CD4-positive, alpha-beta T cell treated with Interleukin-15 for 1 hour (primary cell): ENCODE measurements at places on chromosomes 12 and 14.

DNA sequence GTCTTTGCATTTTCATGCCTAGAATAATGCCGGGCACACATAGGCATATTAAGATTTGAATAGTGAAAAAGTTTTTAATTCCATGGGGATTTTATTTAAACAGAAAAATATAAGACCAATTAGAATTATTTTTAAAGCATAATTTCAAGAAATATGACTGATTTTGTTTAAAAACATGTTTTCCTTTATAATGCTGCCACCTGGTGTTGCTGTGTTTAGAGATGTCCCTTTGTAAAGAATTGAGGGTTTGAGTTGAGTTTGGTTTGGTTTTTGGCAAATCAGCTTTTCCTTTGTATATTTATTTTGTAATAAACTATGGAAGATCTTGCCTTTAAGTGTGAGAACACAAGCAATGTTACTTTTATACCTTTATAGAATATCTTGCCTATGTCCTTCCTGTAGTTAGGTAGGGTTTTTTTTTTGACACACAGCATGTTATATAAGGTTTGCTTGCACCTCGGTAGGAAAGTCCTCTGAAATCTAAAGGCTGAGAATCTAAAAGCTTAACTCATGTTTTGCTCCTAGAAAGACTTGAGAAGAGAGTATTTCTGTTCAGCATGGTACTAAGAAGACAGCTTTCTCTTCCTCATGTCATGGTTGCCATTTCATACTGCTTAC is 31.4 kb upstream of the SNAPC1 start:
- DNase-seq: no peak

GRCh38 chr12:51694146-51694545 is 103.1 kb downstream of the SCN8A start:
- no peak for DNase-seq

DNA sequence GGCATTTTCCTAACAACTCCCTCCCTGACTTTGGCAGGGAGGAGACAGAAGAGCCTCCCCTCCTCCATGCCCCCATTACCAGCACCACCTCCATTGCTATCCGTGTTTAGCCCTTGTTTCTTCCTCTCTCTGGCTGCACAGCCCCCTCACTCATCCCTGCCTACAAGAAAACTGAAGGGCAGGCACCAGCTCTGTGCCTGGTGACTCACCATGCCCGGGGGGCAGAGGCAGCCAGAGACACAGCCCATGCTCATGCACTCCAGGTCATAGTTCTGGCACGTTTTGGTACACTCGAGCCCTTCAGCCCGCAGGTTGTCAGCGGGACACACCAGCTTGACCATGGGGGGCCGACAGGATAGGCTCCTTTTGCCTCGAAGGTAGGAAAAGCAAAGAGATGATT is 80.4 kb downstream of the VWF start:
- no peak for DNase-seq

DNA sequence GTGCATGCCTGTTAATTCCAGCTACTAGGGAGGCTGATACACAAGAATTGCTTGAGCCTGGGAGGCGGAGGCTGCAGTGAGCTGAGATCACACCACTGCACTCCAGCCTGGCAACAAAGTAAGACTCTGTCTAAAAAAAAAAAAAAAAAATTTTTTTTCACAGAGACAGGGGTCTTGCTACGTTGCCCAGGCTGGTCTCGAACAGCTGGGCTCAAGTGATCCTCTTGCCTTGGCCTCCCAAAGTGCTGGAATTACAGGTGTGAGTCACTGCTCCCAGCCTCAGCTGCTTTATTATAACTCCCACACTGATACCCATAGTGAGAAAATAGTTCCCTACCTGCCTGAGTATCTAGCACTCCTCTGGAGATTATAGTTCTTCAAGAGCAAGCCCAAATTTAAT is 11.2 kb downstream of the HAUS4 start:
- no peak for DNase-seq

DNA sequence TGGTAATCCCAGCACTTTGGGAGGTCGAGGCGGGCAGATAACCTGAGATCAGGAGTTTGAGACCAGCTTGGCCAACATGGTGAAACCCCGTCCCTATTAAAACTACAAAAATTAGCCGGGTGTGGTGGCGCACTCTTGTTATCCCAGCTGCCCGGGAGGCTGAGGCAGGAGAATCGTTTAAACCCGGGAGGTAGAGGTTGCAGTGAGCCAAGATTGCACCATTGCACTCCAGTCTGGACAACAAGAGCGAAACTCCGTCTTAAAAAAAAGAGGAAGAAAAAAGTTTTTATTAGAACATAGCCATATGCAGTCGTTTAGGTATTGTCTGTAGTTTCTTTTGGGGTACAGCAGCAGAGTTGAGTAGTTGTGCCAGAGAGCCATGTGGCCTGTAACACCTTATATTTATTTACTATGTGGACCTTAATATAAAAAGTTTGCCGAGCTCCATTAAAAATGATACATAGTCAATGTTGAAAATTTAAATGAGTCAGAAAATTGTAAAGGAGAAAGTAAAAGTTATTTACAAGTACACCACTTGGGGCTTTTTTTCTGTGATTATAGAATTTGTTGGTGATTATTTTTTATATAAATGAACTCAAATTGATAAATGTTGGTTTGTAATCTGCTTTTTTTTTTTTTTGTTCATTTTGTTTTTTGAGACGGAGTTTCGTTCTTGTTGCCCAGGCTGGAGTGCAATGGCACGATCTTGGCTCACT is 2.2 kb downstream of the ADIPOR2 start:
- no peak for DNase-seq
